AG09309 (cell line): ENCODE measurements at places on chromosomes 3 and 15.

DNA sequence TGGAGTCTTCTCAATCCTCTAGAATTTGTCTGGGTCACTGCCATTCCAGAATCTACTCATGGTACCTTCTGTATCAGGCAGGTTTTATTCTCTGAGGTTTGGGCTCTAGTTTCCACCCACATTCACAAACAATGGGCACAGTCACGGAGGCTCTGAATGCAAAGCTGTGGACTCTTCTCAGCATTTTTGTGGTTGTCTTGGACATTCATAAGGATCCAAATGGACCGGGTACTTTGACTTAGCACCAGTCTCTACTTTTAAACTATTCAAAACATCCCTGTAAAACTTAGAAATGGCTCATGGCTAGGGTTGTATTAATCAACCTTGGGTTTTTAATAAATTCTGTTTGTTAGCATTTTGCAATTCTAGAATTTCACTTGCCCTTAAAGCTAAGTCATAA is 277.9 kb upstream of the THBS1 start:
- DNase-seq: no peak

- DNase-seq: no peak
These were observed 17.9 kb upstream of the OR5H6 start for GRCh38 chr3:98246142-98246541.

- DNase-seq: no peak
These were observed 31.4 kb downstream of the ARIH2 start for GRCh38 chr3:48950051-48950450.

- DNase-seq: no peak
These were observed 107.8 kb downstream of the MBNL1 start for GRCh38 chr3:152376351-152377183.

- no peak for DNase-seq
These were observed 49.5 kb downstream of the ARHGAP31 start for GRCh38 chr3:119343719-119344118.

- DNase-seq: no peak
These were observed 42.1 kb downstream of the ABHD5 start for GRCh38 chr3:43732747-43733425.

DNA sequence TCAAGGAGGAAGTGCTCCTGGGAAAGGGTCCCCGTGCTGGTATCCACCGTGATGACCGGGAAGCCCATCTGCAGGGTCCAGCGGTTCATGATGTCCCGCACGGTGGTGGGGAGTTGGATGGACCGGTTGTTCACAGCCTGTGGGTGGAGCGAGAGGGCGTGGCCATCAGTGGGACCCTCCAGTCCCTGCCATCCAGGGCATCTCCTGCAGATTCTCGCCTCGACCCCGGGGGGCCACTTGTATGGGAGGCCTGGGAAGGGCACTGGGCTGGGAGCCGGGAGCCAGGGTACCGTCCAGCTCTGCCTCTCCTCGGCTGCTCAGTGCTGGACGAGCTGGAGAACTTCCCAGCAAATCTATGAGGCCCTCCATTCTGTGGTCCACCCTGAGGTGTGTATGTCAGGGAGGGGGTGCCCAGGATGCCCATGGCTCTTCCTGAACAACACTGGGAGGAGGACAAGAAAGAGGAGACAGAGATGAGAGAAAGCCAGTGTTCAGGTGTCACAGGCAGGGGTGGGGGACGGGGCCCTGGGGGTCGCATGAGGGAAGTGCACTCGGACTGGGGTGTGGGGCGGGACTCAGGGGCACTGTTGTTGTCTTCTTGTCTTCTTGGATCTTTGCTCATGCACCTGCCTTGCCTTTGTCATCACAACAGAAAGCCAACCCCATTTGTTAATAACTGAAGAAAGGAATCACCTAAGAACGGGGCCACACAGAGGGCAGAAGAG is 13.0 kb downstream of the ANPEP start:
- no peak for DNase-seq

DNA sequence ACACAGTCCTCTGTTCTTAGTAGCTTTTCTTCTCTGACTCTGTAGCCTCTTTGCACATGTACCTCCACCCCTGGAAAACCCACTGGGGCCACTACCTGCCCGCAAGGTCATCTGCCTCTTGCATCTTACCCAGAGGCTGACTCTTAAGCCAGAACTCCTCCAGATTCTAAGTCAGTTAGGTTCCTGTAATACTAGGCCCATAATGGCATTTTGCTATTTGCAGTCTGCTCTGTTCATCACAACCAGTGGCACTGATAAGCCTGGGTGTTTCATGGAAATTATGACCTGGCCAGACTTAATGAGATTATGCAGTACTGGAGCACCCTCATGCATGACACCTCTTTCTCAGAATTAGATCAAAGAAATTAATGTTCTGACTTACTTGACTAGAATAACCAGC is 31.7 kb upstream of the ATG7 start:
- no peak for DNase-seq

DNA sequence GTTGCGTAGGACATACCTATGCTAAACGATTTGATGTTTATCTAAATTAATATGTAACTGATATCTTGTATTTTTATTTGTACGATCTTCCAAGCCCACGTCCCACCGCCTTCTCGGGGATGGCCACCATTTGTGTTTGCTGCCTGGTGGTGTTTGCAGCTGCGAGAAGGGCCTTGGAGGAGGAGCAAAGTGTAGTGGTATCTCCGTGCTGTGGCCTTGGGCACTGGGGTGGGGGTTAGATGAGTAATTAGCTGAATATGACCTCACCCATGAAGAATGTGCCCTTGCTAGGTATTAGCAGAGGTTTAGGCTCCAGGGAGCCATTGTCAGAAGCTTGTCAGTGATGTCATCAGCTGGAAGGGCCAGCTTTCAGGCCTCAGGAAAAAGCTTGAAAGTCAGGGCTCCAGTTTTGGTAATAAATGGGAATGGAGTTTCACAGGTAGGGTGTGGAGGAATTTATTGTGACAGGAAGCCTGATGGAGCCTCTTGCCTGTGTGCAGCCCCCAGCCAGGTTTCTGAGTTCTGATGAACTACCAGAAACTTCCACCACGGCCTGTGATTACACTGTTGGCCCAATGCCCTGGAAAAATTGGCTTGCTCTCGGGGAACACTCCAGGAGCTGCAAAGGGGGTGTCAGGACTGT is 41.0 kb downstream of the FLNB start:
- DNase-seq: no peak

GRCh38 chr3:25510797-25511196 is 82.7 kb downstream of the RARB start:
- DNase-seq: no peak

DNA sequence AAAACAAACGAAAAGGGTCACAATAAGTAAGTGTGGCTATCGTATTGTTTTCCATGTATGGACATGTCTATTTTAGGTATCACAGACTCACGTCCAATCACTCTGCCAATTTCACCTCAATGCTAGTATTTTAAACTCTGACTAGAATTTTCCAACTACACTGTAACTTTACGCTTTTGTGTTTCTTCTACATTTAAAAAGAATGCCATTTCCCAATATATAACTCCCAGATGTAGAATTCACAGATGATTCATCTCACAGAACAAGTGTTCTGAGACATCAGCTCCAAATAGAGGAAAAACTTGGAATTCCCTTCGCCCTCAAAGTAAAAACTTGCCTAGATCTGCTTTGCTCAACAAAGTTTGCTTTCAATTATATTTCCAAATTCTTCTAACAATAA is 14.2 kb downstream of the LRIG1 start:
- peak; percentile 61 for DNase-seq

GRCh38 chr3:35292568-35292967 is 346.8 kb upstream of the ARPP21 start:
- DNase-seq: no peak

DNA sequence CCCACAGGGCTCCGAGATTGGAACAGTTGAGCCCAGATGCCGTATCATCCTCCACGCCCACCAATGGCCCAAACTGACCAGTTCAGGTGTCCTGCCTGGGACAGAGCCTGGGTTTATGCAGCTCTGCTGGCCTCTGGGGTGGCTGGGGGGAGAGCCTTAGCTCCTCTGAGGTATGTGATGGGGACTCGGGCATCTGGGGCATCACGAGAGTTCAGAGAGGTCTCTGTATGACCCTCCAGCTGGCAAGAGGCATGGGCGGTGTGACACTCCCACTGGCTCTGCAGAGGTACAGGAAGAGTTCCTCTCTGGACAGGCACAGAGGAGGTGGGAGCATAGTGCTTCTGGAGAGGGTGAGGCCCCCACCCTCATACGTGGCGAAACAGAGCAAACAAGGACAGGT is 26.6 kb upstream of the DUSP7 start:
- no peak for DNase-seq

- no peak for DNase-seq
These were observed 70.5 kb upstream of the GOLGA6B start for GRCh38 chr15:72584006-72584405.

- no peak for DNase-seq
These were observed 72.9 kb downstream of the CHSY1 start for GRCh38 chr15:101178931-101179330.

- DNase-seq: no peak
These were observed 25.3 kb downstream of the FBXO22 start for GRCh38 chr15:75928680-75929608.

GRCh38 chr15:32716915-32717425 is 834 bp upstream of the GREM1 start:
- DNase-seq: no peak

DNA sequence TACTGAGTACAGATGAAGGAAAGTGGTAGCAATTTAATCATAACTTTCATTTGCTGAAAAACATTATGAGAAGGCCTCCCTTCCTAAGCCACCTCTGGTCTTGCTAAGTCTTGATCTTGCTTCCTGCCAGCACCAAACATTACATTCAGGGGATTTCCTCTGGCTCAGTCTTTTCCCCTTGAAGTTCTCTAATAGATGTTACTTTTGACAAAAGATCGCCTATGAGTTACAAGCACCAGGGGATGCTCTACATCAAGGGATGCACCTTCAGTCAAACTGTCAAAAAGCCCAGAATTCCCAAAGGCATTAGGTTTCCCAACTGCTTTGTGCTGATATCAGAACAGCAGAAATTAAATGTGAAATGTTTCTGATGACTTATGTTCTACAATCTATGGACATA is 47.3 kb downstream of the AQP9 start:
- no peak for DNase-seq

- no peak for DNase-seq
These were observed 92.3 kb upstream of the TLE3 start for GRCh38 chr15:70189826-70190695.

DNA sequence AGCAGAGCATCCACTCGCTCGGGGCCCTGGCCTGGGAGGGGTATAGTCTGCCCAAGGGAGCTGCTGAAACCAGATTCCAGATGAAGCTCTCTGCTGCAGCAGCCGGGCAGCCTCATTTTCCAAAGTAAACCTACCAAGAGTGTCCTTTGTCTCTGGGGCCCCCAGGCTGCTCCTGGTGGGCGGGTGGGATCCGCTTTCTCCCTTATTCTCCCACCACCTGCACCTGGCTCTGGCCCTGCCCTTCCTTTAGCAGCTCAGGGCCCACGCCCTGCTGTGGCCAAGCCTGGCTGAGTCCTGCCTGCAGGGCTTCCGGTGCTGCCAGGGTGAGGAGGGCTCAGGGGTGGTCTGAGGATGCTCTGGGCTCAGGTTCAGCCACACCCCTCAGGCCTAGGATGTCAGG is 13.0 kb downstream of the SCN5A start:
- no peak for DNase-seq

- DNase-seq: no peak
These were observed 13.0 kb downstream of the DNAJB8 start for GRCh38 chr3:128453501-128454309.

DNA sequence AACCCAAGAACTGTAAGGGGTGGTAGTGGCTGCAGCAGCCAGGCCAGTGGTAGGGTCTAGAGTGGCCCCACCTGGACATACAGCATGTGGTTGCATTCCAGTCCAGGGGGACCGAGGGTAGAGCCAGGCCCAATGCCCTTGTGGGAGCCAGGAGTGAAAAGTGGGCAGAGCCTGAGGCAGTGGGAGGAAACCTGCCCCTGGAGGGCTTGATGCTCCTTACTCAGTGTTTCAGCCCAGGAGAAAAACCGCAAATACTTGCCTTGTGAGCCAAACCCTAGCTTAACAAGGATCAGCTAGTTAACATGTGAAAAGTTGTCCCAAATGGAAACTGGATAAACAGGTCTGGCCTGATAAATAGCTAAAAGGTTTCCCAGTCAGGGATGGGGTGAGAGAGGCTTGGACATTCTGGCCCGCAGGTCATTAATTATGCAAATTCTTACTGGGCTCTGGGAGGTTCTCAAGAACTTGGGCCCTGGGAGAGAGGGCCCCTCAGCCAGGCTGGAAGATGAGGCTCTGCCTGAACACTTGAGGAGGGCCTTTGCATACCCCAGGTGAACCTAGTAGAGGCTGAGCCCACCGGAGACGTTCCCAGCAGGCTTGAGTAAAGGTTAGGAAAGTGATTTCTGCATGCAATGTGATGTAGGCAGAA is 222.1 kb downstream of the THSD4 start:
- DNase-seq: peak; percentile 54

GRCh38 chr3:108420926-108421325 is 89.5 kb downstream of the MYH15 start:
- DNase-seq: peak; percentile 64

DNA sequence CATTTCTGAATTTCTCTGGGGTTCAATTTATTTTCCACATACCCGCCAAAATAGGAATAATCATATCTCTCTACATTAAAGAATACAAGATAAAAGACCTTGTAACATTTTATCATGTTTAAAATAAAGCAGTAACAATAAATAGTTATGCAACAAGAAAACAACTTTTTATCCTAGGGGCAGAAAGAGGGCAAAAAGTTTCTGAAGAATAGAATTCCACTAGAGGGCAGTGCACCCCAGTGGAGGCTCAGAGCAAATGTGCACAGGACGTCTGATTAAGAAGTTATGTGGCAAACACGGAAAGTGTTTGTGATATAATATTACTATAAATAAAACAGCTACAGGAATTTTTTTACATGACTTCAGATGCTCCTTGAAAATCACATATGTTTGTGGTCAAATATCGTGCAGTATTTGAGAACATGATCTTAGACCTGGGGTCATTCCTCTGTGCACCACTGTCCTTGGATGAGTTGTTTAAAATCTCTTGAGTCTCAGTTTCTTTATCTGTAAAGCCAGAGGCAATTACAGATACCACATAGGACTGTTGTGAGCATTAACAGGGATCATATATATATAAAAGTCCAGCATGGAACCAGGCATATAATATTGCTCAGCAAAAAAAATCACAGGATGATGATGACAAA is 13.2 kb upstream of the PIK3R4 start:
- DNase-seq: peak; percentile 16

DNA sequence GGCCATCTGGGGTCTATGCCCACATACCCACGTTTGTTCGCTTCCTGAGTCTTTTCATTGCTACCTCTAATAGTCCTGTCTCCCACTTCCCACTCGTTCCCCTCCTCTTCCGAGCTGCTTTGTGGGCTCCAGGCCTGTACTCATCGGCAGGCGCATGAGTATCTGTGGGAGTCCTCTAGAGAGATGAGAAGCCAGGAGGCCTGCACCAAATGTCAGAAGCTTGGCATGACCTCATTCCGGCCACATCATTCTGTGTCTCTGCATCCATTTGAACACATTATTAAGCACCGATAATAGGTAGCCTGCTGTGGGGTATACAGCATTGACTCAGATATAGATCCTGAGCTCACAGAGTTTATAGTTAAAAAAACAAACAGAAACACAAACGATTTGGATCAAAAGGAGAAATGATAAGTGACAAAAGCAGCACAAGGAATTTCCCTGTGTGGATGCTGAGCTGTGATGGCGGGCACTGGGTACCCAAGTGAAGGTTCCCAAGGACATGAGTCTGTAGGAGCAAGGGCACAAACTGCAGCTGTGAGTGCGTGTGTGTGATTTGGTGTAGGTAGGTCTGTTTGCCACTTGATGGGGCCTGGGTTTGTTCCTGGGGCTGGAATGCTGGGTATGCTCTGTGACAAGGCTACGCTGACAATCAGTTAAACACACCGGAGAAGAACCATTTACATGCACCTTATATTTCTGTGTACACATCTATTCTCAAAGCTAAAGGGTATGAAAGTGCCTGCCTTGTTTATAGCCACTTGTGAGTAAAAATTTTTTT is 35.9 kb downstream of the NR1I2 start:
- DNase-seq: no peak
